Endothelial cell of umbilical vein (primary cell): ENCODE measurements at places on chromosomes 13 and 19.
A peak's percentile ranks its signal among the peaks of the same experiment; 100 is the strongest.

DNA sequence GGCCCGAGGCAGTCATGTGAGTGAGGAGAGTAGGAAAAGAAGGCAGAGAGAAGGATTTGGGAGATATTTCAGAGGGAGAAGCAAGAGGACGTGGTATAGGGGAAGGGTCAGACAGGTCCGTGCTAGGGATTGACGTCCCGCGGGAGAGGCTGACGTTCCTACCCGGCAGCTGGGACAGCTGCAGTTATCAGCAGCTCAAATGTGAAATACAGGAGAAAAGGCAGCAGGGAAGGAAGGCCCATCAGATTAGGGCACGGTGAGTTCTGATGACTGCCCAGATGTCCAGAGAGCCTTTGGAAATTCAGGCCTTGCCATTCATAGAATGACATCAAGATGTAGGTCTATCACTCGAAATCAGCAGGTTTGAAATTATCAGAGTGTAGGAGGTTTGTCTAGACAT is 88.4 kb downstream of the IRS2 start:
- no peak for DNase-seq

DNA sequence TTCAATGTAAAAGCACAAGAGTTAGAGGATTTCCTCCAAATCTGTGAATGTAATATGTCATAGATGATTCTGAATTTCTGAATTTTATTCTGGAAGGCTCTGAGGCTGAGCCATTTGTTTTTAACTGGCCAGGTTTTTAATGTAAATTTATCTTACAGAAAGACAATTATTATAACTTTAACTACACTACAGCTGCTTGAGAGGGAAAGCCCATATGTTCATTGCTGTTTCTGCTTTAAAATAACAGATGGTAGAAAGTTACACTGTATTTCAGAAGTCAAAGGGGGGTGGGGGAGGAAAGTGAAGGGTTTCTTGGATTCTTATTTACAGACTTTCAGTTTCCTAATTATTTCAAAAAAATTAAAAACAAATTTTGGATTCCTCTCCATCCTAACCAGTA is 62.8 kb downstream of the DNAJC15 start:
- DNase-seq, result no peak

GRCh38 chr13:42569576-42570344 is 4.2 kb upstream of the TNFSF11 start:
- no peak for DNase-seq

DNA sequence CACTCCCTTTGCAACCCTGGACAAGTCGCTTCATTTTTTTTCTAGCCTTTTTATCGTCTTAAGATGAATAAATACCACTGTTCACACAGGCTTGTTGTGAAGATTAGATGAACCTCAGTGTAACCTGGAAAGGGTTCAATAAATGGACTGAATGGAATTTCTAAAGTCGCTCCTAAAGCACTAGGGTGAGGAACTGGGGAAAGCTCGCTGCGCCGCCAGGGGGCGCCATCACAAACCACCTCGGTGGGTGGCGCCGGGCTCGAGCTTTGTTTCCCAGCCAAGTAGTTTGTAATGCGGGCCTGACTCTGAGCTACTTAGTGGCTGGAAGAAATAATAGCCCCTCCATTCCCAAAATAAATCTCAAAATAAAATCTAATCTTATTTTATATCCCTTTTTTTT is 2.2 kb upstream of the CEACAM6 start:
- DNase-seq, result peak; percentile 18

DNA sequence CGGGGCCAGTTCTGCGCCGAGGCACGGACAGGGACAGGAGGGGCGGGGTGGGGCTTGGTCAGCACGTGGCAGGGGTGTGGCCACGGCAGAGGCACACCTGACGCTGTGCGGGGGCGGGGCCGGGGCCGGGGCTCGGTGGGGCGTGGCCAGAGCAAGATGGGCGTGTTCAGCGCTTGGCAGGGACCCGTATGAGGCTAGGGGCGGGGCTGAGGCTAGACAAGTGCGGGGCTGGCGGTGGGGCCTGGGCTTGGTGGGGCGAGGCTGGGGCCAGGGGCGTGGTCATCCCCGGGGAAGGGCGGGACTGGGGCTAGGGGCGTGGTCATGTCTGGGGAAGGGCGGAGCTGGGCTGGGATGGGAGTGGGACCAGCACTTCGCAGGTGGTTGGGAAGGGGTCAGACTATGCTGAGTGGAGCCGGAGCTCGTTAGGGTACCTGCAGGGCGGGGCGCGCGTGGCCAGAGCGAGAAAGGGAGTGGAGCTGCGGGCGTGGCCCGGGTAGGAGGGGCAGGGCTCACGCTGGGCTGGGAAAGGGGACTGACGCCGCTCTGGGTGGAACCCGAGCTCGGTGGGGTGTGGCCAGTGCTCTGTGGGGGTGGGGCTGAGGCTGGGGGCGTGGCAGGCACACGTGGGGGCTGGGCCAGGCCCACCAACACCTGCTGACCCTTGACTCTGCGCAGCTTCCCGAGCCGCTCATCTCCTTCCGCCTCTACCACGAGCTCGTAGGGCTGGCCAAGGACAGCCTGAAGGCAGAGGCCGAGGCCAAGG is 12.8 kb downstream of the POLR2E start:
- peak; percentile 40 for DNase-seq

DNA sequence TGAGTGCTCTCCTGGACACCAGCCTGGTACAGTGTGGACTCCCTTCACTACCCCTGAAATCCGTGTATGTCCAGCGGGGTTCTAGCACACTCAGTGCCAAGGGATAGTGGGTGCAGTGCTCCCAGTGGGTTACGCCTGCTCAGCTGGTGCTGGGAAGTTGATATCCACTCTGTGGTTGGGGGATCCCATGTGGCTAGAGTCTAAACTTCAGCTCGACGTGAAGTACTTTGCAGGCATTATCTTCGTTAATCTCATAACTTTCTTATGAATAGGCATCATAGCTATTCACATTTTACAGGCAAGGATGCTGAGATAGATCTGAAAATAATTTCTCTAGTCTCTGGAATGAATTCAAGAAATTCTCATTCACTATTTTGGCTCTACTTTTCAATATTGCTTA is 433.2 kb upstream of the HTR2A start:
- DNase-seq, result no peak

DNA sequence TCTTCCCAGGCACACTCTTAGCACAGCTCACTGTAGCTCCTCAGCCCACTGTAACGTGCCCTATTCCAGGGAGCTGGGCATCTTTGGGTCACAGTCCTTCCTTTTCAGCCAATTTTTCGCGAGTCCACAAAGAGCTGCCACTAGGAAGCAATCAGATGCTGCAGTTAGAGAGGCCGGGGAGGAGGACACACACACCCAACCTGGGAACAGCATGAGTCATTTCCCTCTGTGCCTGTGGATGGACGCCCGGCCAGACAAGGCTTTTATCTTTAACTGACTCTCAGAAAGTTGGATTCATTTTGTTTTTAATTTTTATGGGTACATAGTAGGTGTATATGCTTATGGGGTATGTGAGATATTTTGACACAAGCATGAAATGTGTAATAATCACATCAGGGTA is 918.6 kb downstream of the UQCRFS1 start:
- peak; percentile 12 for DNase-seq

- DNase-seq, result no peak
Observed at GRCh38 chr13:80504453-80504852, 163.5 kb upstream of the SPRY2 start.

- peak; percentile 57 for DNase-seq
Observed at GRCh38 chr13:44967704-44968433, 21.4 kb downstream of the NUFIP1 start.

DNA sequence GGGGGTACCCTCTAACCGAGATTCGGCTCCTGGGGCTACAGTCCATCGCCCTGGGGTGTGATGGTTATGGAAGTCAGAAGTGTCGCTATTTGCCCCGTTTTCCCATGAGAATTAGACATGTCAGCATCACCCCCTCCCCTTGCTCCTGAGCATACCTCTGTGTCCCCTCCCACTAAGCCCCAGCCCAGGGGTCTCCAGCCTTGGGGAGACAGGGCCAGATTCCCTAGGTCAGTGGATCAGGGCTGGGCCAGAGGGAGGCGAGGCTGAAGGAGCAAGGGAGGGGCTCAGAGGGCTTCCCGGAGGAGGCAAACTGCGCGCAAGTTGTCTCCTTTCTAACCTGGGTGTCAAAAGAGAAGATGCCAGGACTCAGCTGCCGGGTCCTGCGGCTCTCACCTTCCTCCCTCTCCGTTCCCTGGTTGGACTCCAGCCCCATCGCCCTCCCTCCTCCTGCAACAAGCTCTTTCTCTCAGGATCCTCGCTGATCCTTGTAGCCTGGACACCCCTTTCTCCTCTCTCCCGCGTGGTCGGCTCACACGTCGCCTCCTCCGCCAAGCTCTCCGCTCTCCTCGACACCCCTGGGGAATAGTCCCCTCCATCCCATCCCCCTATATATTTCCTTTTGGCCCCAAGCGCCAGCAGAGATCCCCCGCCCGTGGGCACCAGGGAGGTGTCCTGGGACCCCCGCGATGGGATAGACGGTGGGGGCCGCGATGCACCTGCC is 459 bp upstream of the TMEM59L start:
- DNase-seq, result no peak

DNA sequence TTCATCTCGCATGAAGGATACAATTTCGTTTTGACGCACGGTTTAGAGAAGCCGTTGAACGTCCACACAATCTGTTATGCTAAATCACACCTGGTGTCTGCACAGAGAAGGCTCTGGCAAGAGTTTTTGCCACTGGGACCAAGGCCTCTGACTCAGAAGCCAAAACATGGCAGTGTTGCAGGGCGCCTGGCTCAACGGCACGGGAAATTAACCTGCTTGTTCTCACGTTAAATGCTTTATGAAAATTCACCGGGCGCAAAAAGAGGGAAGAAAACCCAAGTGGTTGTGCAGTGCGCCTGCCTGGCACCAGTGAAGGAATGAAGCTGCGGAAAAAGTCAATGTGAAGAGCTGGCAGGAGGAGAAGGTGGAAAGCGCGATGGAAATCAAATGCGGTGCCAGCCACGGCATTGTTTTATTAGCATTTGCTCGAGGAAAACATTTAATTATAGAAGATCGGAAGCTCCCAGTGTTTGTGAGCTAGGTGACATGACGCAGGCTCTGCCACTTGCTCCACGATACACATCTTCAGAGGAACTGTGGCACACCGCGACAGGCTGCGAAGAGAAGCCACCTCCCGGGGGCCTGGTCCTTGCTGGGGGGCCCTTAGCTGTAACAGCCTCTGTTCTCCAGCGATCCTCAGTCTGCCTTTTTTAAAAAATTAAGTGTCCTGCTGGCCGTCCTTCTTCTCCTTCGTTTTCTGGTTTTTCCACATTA is 126.2 kb downstream of the ZIC5 start:
- no peak for DNase-seq

DNA sequence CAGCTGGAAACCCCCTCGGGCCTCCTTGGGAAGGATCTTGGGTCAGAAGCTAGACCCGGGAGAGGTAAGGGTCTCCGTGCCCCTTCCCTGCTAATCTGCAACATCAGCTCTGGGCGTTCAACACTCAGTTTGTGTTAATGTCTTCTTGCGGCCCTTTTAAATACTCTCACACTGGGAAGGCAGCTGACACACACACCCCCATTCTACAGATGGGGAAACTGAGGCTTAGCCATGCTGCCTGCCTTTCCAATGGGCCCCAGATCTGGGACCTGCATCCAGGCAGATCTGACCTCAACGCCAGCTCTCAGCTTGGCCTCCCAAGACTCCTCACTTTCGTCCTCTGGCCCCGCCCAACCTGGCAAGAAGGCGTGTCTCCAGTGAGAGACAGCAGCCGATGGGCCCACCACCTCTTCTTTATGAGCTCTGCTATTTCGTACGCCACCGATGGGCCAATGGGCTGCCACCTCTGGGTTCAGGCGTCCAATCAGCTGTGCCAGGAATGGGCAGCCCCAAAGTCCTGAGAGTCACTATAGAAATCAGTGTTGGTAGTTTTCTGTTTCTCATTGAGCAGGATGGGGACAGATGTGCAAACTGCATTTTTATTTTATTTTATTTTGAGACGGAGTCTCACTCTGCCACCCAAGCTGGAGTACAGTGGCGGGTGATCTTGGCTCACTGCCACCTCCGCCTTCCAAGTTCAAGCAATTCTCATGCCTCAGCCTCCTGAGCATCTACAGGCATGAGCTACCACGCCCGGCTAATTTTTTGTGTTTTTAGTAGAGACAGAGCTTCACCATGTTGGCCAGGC is 43.8 kb downstream of the DNM2 start:
- no peak for DNase-seq

DNA sequence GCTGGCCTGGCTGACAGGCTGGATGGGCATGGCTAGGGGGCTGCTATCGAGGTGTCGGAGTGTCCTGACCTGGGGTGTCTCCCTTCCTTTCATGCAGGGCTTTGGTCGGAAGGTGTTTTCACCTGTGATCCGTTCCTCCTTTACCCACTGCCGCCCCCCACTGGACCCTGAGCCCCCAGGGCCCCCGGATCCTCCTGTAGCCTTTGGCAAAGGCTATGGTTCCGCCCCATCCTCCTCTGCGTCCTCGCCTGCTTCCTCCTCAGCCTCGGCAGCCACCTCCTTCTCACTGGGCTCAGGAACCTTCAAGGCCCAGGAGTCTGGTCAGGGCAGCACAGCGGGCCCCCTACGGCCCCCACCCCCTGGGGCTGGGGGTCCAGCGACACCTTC is 11.8 kb upstream of the PRR19 start:
- DNase-seq, result no peak

GRCh38 chr13:59398127-59398526 is 765.6 kb downstream of the DIAPH3 start:
- DNase-seq, result peak; percentile 56

- no peak for DNase-seq
Observed at GRCh38 chr13:36166046-36166445, 34.9 kb upstream of the DCLK1 start.

- DNase-seq, result peak; percentile 62
Observed at GRCh38 chr19:13784731-13785452, 10.4 kb upstream of the ZSWIM4 start.

- no peak for DNase-seq
Observed at GRCh38 chr13:38821770-38822551, 135.1 kb downstream of the FREM2 start.

- DNase-seq, result no peak
Observed at GRCh38 chr13:98184792-98185191, 7.7 kb upstream of the RNF113B start.

GRCh38 chr13:21328201-21328600 is 130.9 kb downstream of the ZDHHC20 start:
- DNase-seq, result no peak

DNA sequence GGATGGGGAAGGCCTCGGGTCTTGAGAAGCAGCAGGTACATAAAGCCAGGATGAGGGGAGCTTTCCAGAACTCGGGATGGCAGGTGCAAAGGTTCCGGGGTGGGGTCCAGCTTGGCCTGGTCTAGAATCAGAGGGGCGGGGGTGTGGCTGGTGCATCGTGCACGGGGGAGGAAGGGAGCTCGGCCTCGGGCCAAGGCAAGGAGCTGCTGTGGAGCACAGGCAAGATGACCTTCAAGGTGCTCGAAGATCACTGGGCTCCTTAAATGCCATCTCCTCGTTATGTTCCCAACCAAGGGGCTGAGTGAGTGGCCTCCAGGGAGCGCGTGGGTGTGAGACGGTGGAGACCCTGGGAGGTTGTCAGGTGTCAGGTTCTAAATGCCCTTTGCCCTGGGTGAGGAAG is 16.1 kb upstream of the SIGLEC11 start:
- DNase-seq, result no peak

GRCh38 chr19:41321600-41322270 is 11.8 kb downstream of the CCDC97 start:
- peak; percentile 76 for DNase-seq

- DNase-seq, result peak; percentile 33
Observed at GRCh38 chr13:71979616-71980015, 112.6 kb upstream of the DACH1 start.
